G401 (cell line): ENCODE measurements at places on chromosomes 6 and 20.
A peak's percentile ranks its signal among the peaks of the same experiment; 100 is the strongest.

GRCh38 chr6:159429433-159429832 lies 260.2 kb downstream of the FNDC1 start:
- DNase-seq, result no peak

GRCh38 chr6:18962361-18962905 lies 575.3 kb downstream of the RNF144B start:
- no peak for DNase-seq

GRCh38 chr6:31730631-31731086 lies 1.6 kb upstream of the DDAH2 start:
- no peak for DNase-seq

DNA sequence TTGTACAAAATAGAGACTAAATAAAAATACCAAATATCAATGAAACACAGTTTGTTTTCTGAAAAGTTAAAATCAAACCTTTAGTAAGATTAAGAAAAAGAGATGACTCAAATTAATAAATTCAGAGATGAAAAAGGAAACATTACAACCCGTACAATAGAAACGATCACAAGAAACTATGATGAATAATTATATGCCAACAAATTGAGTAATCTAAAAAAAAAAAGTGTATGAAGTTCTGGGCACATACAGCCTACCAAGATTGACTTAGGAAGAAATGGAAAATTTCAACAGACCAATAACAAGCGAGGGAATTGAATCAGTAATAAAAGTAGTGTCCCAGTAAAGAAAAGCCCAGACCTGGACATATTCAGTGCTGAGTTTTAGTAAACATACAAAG lies 94.8 kb downstream of the STXBP5 start:
- no peak for DNase-seq

GRCh38 chr20:33009214-33010132 lies 2.0 kb downstream of the BPIFB2 start:
- no peak for DNase-seq

DNA sequence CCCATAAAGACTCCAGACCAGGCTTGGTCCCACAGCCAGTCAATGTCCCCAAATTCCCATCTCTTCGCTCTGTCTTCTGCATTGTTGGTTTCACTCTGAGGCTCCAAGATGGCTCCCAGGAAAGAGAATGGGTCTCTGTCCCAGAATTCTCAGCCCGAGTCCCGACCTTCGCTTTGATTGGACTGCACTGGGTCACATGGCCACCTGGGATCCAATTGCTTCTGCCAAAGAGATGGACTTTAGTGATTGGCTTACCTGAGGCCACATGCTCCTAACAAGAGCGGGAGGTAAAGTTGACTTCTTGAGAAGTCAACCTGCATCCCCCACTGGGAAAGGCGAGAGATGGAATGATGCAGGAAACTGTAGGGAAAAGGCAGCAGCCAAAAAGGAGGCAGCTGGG lies 104.7 kb upstream of the PMEPA1 start:
- DNase-seq, result no peak

DNA sequence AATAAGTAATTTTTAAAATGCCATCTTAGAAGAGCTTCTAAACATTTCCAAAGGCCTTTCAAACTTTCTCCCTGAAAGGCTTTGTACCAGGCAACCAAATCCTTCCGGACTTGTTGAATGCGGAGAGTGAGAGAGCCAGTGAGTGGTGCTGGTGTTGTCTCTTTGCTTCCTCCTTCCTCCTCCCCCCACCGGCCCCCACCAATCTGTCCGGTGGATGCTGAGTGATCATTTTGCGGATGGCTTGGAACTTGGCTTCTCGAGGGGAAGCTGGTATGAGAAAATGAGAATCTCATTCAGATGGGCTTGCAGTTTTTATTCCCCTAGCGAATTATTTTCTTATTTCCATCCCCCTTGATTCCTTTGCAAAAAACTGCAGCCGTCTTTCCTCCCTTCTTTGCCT lies 97.3 kb downstream of the ANKRD60 start:
- DNase-seq, result peak; percentile 11

DNA sequence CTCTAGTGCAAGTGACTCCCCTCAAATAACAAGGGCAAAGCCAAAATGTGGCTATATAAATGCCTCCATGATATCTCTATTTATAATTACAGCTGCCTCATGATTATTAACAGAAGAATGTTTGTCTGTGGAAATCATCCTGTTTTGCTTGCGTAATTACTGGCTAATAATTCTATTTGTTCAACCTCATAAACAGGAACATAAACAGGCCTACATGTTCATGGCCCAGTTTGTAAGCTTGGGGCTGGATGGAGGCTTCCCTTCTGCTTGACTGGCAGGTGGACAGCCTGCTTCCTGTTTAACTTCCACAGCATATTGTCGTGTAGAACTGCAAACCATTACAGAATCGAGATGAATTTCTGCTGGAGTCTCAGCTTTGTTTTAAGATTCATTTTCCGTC lies 766.0 kb upstream of the MAP3K7 start:
- DNase-seq, result no peak

GRCh38 chr6:73028124-73028766 lies 197.1 kb downstream of the KHDC1L start:
- no peak for DNase-seq

- no peak for DNase-seq
Measured at GRCh38 chr6:53070806-53071205, 5.6 kb downstream of the FBXO9 start.

DNA sequence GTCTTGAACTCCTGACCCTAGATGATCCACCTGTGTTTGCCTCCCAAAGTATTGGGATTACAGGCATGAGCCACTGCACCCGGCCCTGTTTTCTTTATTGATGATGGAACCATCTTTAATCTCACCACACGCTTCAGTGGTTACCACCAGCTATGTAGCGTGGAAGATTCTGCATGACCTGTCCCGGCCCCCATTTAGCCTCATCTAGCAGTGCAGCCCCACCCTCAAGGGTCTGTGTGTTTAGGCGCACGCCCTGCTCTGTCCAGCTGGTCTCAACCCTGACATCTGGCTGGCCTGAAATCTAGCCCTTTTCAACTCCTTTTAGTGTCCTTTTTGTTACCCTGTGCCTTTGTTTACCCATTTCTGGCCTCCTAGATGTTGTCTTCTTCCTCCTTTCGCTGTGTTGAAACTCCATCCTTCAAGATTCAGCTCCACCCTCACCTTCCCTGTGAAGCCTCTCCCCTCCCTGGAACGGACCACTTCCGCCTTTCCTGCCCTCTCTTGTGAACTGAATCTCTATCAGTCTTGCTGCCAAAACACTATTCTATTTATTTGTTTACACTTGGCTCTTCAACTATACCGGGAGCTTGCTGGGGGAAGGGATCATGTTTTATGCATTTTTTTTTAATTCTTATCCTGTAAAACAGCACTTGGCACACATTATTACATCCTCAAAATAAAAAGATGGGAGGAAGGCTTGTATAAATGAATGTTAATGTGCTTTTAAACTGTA lies 101.0 kb upstream of the MTHFD1L start:
- no peak for DNase-seq

GRCh38 chr6:80179695-80180094 lies 73.2 kb downstream of the BCKDHB start:
- no peak for DNase-seq

GRCh38 chr6:106475284-106475683 lies 114.8 kb downstream of the CRYBG1 start:
- no peak for DNase-seq

- no peak for DNase-seq
Measured at GRCh38 chr6:169034516-169035167, 219.0 kb downstream of the THBS2 start.

- DNase-seq, result no peak
Measured at GRCh38 chr6:166687879-166688205, 60.8 kb upstream of the RPS6KA2 start.

DNA sequence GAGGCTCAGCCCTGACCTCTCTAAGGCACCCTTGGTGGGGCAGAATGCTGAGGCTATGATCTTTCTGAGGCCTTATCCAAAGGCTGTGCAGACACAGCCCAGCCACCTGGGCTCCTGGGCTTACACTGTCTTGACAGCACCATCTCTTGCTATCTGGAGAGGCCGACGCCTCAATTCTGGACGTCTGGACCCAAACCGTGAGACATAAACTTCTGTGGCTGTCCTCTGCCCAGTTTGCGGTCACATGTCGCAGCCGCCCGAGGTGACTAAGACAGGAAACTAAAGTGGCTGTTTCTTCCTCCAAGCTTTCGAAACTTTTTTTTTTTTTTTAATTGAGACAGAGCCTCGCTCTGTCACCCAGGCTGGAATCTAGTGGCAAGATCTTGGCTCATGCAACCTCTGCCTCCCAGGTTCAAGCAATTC lies 49.3 kb downstream of the PRR18 start:
- DNase-seq, result no peak

DNA sequence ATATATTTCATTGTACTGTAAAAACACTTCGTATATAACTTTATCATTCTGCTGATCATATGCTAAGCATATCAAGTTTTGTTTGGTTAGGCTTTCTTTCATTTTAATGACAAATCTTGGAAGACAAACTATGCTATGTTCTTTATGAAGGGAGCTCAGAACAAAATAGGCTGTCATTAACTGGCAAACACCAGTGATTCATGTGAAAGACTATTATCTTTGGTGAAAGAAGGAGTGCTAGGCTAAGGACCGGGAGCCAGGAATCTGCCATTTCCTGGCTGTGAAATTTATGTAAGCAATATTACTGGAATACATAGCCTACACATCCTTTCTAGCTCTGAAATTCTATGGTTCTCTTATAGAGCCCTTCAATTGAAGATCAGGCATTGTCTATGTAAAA lies 136.2 kb upstream of the CCN2 start:
- no peak for DNase-seq

DNA sequence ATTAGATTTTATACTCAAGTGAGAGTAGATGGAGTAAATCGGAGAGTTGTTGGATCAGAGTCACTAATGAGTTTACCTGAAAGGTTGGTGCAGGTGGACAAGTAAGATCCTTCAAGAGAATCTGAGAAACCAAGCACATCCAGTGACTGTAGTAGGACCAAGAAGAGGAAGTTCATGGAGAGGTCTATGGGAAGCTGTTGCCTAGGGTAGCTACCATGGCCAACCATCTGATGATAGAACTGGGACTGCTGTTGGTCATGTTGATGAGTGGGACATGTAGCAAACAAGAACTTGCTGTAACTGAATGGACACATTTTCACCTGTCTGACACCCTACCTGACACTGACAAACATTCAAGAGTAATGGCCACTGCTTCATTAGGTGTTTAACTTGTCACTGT lies 11.3 kb upstream of the ADGB start:
- no peak for DNase-seq

DNA sequence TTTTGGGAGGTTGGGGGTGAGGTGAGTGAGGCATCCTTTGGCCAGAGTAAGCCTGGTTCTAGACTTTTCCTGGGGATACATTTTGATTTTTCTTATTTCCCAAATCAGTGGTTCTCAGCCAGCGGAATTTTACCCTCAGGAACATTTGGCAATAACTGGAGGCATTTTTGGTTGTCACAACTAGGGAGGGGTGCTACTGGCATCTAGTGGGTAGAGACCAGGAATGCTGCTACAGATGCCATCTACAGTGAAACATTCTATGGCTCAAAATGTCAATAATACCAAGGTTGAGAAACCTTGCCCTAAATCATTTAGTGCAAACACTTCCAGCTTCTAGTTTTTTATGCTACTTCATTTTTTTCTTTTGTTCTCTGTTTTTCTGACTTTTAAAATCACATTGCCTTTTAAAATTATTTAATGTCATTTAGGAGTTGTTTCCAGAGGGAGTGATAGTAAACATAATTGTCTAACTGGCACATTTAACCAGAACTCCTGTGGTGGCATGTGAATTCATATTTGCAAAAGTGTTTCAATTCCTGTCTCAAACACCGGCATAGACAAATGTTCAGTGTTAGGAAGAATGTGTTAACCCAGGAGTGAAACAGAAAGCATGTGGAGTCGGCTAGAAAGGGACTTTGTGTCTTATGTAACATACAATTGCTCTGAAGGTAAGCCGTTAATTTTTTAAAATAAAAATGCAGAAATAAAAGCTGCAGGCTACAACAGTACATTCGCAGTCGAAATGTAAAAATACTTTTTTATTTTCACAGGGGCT lies 59.0 kb downstream of the QRSL1 start:
- DNase-seq, result no peak

- DNase-seq, result no peak
Measured at GRCh38 chr20:1369970-1370369, 22.9 kb downstream of the FKBP1A start.

DNA sequence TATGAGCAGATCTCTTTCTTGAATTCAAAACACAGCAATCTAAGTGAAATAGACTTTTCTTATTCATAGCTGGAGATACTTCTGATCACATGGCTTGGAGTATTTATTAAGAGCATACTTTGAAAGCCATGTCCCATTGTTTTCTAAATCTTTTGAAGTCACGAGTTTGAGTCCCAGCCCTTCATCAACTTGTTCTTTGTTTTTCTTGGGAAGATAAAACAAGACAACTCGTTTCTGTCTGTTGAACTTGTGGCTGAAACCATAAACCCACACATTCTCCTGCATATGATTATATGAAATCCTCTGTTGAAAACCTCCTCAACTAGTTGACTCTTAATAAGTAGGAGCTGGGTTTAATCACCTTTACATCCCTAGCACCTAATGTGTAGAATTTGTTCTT lies 3.3 kb downstream of the RNF144B start:
- no peak for DNase-seq

DNA sequence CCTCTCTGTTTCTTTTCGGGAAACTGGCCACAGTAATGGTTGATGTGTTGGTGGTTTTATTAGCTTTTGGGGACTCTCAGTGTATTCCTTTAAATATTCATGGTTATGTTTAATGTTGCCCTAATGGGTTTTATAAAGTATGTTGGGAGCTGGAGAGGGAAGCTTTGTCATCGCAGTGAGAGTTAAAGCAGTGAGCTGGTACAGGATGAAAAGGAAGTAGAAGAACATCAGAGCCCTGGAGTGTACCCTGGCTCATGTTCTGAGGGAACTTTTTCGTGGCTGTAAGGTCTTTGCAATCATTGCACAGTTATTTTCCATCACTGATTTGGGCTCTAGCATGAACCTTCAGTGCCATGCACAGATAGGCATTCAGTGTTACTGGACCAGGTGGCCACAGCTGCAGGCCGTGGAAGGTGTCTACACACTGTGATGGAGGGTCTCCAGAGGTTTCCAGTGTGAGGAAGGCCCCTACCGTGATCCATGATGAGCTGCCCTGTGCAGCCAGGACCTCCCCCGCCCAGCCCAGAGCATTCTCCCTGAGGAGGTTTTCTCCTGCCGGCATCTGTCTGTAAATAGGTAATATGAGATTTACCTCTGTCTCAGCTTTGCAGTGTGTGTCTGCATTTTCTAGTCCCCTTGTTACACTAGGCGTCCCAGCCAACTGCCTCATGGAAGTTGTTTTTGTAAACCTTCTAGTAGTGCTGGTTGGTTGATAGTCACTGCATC lies 22.4 kb upstream of the TMEM217 start:
- no peak for DNase-seq

DNA sequence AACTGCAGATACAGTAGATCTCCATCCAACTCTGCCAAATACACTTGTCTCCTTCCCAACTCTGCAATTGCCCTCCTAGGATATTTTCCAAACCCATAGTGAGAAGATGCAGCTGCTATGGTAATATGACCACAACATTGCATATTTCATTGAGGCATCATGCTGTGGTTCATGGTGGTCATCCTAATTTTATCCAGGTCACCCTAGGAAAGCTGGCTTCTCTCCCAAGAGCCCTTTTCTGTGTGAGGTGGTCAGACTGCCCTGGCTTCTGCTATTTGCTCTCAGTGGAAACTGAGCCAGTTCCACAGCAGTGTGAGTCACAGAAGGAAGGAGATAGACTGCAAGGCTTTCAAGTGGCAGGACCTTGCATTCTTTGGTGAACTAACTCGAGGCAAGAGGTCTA lies 5.5 kb downstream of the OGFRL1 start:
- peak; percentile 97 for DNase-seq

- no peak for DNase-seq
Measured at GRCh38 chr6:101482606-101483005, 89.1 kb downstream of the GRIK2 start.

- no peak for DNase-seq
Measured at GRCh38 chr6:26299286-26300042, 65.5 kb upstream of the BTN3A2 start.
